ENCODE measurements at places on chromosomes 13 and 19.

GRCh38 chr19:52492201-52492993, 35.1 kb upstream of the ZNF808 start:
- no peak for DNase-seq

DNA sequence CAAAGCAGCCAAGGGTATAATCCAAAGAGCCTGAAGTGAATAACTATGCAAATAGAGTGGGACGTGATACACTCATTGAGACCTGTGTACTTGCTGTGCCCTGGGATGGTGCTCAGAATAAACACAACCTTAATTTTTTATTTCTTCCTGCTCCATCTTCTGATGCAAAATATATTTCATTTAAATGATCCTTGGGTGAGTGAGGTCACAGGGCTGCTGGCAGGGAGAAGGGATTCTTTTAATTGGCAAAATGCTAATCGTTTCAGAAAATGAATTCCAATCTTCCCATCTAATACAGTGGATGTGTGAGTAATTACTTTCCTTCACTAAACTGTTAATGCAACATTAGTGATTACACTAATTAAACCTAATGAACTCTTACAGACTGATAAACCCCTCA, 63.5 kb downstream of the SIAH3 start:
- DNase-seq, result no peak

DNA sequence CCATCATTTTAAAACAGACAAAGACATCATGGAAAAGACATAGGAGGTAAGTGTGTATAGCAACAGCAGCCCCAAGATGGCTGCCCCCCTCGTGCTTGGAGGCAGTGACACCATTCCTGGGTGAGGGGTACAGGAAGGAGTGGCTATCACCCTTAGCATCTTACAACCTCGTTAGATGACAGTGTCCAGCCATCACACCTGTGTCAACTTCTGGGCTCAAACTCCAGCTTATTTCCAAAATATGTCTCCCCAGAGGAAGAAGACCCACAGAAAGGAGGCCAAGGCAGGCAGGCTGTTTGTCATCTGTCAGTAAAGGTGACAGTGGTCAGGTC, 27.5 kb downstream of the EPS15L1 start:
- no peak for DNase-seq

DNA sequence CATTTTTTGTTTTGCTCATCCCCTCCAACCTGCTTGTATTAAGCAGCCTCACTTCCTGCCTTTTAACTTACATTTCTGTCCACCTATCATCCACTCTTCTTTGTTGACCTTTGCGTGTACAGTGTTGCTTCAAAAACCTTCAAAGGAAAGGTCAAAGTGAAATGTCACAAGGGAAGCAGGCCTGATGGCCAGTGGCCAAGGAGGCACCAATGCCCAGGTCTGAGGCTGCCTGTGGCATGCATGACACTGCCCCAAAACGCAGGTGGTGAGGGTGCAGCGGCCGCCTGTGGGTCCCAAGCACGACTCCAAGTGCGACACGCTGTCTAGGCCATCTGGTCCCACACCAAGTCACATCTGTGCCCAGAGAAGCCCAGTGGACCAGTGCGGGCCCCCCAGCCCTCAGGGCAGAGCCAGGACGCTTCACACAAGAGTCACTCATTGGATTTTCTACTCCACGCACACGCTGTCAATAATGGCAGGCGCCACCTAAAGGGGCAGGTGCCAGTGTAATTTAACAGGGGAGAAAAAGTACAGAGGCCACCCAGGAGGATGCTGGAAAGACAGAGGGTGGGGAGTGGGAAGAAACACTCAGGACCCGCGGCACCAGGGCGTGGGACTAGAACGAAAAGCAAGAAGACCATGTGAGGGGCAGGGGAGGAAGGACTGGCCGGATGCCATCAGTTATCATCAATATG, 23.5 kb downstream of the SLC7A1 start:
- DNase-seq, result no peak

- DNase-seq, result no peak
Observed at GRCh38 chr19:55368701-55369563, 1.3 kb downstream of the IL11 start.

DNA sequence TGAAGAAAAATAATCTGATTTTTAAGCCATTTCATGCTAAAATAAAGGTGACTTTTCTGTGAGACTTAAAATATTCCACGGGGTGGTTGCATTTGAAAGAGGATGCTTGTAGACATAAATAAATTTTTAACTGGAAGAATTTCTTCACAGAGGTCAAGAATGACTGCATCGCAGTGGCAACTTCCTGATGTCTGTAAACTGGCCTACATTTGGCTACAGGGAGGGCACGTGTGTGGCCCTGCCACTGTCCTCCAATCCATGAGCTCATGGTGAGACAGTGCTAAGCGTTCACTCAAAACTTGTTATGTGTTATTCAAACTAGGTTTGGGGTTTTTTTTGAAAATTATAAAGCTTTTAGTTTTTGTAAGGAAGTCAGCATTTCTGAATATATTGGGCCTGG, 1089.3 kb downstream of the EFNB2 start:
- no peak for DNase-seq

- DNase-seq, result no peak
Observed at GRCh38 chr13:108926862-108927261, 297.5 kb downstream of the MYO16 start.

DNA sequence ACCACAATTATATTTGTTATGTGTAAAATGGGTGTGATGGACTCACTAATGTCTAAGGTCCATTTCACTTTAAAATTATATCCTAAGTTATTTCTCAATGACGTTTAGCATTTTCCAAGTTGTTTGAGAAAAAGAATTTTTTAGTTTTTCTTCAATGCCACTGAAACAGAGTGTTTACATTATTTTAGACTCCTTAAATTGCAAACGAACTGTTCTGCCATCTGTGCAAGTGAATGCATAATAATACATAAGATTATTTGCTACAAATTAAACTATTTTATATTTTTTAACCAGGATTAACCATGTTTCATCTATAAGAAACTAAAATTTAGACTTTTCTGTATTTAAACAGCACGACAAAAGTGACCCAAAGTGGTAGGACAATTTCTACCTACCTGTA, 425.4 kb downstream of the NDFIP2 start:
- DNase-seq, result no peak

DNA sequence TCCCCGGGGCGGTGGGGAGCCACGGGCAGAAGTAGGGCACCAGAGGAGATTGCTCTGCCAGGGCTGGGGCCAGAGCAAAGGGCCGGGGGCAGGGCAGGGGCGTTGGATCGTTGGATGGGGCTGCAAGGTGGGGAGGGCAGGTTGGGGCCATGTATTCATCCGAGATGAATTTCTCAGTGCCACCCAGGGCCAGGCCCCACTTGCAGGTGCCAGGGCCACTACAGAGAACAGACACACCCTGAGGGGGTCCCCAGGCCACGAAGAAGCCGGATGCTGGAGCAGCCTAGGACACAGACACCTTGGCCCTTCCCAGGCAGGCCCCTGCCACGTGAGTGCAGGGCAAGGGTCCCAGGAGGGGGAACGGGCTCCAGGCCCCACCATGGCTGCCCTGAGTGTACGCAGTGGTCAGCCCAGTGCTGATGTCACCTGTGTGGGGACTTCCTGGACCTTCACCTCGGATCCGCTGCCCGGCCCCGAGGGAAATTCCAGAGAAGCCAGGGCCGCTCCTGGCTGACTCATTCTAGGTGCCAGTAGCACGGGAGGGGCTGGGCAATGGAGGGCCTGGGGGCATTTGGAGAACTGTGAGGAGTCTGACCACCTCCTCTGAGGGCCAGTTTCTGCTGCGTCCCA, 9.6 kb upstream of the SBNO2 start:
- DNase-seq, result no peak

DNA sequence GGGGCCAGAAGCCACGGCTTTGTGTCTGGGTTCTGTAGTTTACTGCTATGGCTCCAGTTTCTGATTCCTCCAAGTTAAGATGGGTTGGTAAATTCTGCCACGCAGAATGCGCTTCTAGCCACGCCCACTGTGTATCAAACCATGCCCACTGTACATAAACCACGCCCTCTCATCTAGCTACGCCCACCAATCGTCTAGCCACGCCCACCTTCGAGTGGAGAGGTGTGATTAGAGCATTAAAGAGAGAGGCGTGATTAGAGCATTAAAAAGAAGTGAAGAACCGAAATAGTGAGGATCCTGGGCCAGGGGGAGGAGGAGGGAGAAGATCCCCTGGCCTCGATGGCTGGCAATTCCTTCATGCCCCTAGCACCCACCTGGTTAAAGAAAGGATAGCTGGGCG, 43.7 kb upstream of the ADGRE5 start:
- no peak for DNase-seq

- DNase-seq, result no peak
Observed at GRCh38 chr13:32245555-32245954, 69.6 kb downstream of the ZAR1L start.

GRCh38 chr13:33367926-33368325, 82.4 kb upstream of the STARD13 start:
- DNase-seq, result no peak

- no peak for DNase-seq
Observed at GRCh38 chr19:5395556-5395955, 54.9 kb upstream of the PTPRS start.

- no peak for DNase-seq
Observed at GRCh38 chr19:1416014-1416841, 8.8 kb downstream of the DAZAP1 start.

- no peak for DNase-seq
Observed at GRCh38 chr19:47701717-47702552, 11.3 kb upstream of the EHD2 start.

DNA sequence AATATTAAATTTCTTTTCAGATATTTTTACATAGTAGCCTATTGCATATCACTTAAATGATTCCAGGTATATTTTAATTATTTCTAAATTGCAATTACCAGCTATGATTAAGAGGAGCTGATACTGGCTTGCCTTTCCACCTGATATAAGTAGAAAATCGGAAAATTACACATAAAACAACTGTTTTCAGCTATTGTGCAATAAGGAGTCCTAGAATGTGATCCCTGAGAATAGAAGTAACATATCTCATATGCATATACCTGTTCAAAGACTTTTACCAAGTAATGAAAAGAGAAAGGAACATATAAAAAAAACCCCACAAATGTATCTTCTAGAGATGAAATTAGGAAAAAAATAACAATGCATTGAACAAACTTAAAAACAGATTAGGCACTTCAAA, 1354.6 kb upstream of the PCDH9 start:
- DNase-seq, result no peak

- no peak for DNase-seq
Observed at GRCh38 chr13:33087091-33087490, 70.9 kb downstream of the KL start.

DNA sequence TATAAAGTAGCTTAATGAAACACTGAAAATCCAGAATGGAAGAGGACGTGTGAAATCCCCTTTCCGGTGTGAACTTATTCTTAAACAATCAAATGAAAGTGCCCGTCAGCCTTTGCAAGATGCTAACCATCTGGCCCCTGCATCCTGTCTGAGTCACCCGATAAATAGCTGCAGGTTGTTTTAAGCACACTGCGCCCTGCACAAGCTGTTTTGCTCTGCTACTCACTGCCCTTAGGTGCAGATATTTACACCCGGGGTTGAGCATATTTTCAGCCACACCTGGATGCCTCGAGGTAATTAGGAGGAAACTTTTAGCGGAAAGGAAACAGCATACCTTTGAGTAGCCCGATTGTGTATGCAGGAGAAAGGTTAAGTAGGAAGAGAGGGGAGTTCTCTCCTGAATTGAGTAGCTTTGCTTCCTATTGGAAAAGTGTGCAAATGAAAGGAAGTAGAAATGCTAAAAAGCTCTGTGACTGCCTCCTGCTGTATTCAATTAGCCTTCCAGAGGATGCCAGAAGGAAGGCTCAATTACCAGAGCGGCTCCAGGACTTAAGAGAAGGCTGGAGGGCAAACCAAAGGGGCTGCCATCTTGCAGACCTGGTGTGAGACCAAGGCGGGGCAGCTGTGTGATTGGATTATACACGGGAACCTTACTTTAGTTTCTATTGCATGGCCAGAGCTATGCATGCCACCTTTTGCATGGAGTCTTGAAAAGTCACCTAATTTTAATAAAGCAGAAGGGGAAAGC, 42.5 kb downstream of the IRS2 start:
- no peak for DNase-seq

GRCh38 chr13:95207769-95208366, 93.4 kb downstream of the ABCC4 start:
- no peak for DNase-seq

GRCh38 chr19:5932146-5932545, 18.1 kb downstream of the CAPS start:
- no peak for DNase-seq

GRCh38 chr19:45547211-45547770, 37.3 kb downstream of the OPA3 start:
- DNase-seq, result no peak

GRCh38 chr19:8208922-8209461, at the start of gene CERS4:
TSS of gene CERS4 (plus strand) at chr19:8209370. CDS start at chr19:8251077, 41,707 bp downstream.
- DNase-seq, result peak; percentile 57

DNA sequence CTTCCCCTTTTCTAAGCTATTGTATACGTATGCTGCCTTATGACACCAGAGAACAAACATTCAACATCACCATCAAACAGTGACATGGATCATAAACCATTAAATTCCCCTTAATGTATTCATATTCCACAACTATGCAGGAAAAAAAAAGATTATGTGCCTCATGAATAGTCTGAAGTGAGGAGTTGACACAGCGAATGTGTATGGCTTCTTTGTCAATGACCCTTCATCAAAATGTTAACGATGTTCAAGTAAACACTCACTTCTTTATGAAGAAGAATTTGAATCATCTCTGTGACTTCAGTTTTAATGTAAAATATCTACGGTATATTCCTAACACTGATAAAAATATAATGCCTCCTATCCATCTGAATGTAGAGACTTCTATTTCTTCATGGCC, 44.6 kb downstream of the SMAD9 start:
- DNase-seq, result no peak

DNA sequence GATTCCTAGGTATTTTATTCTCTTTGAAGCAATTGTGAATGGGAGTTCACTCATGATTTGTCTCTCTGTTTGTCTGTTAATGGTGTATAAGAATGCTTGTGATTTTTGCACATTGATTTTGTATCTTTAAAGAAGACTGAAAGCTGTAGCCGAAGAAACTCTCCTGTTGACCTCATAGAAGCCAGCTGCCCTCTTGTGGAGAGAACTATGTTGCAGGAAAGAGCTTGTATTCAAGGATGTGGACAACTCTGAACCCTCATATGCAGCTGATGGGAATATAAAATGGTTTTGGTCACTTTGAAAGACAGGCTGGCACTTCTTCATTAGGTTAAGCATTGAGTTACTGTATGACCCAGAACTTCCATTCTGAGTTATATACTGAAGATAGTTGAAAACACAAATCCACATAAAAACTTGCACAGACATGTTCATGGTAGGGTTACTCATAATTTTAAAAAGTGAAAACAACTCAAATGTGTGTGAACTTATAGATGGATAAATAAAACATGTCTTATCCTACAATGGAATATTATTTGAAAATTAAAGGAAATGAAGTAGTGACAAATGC, 65.8 kb upstream of the SLITRK6 start:
- no peak for DNase-seq

DNA sequence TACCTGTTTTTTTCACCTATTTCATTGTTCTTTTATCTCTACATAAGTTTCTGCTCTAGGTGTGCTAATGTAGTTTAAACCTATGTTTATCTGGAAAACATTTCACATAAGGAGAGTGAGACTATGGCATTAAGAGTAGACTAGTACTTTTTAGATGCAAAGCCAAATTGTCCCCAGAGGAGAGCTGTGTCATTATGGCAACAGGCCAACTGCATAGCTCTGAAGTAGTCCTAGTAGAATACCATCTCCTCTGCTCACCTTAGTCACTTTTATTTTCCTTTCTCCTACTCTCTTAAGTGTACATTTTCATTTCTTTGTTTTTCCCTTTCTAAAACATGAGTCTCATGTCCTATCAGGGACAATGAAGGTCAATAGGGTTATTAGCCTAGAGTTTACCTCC, 123.1 kb downstream of the ITGBL1 start:
- no peak for DNase-seq

All from stimulated activated CD8-positive, alpha-beta memory T cell treated with anti-CD3 and anti-CD28 coated beads, Interleukin-12 subunit alpha, Interleukin-12 subunit beta, amount 100 ng/mL, for 1 hour (primary cell).